ENCODE measurements at places on chromosomes 4 and X.

- no peak for DNase-seq
These were observed 47.5 kb upstream of the XK start for GRCh38 chrX:37638047-37638446.

DNA sequence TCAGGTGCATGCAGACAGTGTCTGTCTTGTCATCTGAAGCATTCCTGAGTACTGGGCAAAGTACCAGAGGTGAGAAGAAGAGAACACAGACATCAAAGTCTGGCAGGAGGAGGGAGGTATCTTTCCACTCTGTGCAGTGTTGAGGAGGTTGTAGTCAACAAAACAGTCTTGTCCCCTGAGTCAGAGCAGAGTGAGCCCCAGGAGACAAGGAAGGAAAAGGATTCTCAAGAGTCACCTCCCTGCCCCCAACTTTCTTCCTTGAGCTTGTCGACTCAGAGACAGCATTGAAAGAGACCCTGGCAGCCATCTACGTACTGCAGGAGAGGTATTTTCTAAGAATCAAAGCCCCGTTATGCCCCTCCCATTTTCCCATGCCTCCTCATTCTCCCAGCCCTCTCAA is 4.4 kb upstream of the SRPX start:
- DNase-seq = no peak

DNA sequence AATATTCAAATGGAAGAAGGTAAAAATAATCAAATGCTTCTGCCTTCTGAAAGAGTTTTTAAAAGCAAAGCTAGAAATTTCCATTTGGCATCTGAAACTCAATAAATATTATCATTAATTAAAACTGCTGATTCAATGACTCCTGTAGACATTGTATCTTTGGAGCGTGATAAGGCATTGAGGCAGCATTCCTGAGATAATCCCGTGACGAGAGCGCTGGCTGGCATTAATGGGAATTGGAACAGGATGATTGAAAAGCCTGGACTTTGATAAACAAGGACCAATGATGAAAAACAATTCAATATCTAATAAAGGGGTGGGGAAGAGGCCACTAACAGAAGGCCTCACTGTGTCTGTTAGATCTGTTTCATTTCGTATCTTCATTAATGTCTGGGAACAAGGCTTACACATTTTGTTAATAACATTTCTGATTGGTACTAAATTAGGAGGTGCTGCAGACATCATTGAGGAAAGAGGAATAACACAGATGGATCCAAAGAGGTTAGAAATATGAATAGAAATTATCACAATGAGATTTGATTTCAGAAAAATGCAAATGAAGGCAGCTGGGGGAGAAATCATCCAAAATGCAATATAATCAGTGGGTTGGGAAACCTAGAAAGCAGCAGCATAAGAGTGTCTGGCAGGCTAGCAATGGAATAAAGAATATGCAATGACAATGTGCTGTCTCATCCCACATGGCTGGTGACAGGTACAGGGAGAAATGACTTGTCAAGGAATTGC is 102.3 kb downstream of the SCD5 start:
- DNase-seq = no peak

- DNase-seq = no peak
These were observed 44.8 kb upstream of the NSG1 start for GRCh38 chr4:4341861-4342650.

DNA sequence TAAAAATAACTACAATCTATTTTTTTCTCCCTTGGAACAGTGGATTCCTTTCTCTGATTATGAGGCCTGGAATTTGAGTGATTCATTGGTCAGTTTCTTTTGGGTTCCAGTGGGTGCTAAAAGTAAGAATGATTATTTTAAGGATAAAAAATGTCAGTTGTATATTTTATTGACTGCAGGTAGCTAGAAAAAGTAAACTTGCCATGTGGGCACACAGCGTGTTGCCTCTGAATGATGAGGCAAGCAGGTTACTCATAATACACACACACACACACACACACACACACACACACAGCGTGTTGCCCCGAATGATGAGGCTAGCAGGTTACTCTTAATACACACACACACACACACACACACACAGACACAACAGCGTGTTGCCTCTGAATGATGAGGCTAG is 13.8 kb downstream of the GALNT7 start:
- no peak for DNase-seq

DNA sequence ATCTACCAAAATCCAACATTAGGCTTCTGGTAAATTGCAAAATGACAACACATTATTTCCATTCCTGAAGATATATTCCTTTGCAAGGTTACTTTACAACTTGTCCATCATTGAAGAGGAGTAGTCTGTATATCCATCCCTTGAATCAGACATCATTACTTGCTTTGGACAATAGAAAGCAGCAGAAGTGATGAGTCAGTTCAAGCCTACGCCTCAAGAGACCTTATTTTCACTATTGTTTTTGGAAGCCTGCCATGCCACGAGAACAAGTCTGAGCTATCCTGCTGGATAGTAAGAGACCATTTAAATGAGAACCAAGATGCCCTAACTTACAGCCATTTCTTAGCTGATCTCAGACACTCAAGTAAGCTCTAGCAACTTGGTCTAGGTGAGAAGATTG is 246.0 kb upstream of the HHIP start:
- DNase-seq = no peak

DNA sequence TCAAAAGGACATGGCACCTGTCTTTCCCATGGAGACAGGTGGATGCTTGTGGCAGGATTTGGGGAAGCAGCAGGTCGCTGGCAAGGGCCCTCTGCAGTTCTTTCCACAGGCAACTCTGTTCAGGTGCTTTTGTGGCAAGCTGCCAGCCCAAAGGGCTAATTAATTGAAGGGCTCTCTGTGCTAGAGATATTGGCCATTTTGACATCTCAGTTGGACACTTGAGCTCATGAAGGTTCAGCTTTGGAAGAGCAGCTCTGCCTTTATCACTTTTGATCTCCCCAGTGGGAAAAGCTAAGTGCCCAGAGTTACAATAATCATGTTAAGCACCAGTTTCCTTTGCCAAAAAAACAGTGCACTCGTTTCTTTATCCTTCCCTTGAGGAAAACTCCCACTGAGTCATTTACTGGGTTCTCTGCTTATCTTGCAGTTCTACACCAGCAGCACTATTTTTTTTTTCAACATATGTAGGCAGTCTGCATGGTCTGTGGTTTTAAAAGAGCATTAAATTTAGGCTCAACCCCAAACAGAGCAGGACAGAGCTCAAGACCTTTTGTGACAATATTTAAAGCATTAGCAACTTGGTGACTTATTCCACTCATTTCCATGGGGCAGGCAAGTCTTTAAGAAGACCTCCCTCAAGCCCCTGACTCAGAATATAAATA is 336.4 kb upstream of the RASGEF1B start:
- no peak for DNase-seq

- no peak for DNase-seq
These were observed 54.2 kb downstream of the TMA16 start for GRCh38 chr4:163548481-163549243.

GRCh38 chr4:118718511-118719170 is 33.4 kb downstream of the METTL14 start:
- no peak for DNase-seq

All from stimulated activated CD8-positive, alpha-beta memory T cell treated with anti-CD3 and anti-CD28 coated beads, Interleukin-7, amount 100 ng/mL, for 1 hour (primary cell).